ENCODE measurements at places on chromosomes 1 and 21.

- no peak for DNase-seq
Measured at GRCh38 chr1:21930080-21930571, 7.0 kb downstream of the HSPG2 start.

DNA sequence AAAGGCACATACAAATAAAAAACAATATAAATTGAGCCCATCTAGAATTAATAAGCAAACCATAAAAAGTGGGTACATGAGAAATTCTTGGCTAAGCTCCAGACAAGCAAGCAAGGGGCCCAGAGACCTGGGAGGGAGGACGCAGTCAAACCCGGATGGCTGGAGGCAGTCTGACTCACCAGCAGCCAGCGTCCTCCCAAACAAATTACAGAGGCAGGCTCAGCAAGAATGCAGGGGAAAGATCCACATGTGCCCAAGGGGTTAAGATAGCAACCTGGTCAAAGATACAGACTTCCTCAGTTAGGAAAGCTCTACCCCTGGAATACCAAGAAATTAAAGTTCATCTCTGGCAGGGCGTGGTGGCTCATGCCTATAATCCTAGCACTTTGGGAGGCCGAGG is 7.4 kb upstream of the TIAM1 start:
- no peak for DNase-seq

GRCh38 chr1:237998581-237998980 is 107.9 kb upstream of the ZP4 start:
- no peak for DNase-seq

DNA sequence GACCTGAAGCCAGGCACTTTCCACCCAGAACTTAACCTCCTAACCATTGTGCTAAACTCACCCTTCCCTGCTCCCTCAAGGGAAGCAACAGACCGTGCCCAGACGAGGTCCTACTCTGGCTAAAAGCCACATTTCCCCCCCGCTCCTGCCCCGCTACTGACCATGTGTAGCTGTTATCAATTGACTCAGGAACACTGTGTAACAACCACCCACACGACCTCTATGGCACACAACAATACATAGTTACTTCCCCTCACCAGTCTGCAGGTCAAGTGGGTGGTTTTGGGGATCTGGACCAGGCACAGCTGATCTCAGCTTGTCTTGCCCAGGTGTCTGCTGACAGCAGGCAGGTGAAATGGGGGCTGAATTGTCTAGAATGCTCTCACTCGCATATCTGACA is 40.1 kb downstream of the CAMK2N1 start:
- no peak for DNase-seq

DNA sequence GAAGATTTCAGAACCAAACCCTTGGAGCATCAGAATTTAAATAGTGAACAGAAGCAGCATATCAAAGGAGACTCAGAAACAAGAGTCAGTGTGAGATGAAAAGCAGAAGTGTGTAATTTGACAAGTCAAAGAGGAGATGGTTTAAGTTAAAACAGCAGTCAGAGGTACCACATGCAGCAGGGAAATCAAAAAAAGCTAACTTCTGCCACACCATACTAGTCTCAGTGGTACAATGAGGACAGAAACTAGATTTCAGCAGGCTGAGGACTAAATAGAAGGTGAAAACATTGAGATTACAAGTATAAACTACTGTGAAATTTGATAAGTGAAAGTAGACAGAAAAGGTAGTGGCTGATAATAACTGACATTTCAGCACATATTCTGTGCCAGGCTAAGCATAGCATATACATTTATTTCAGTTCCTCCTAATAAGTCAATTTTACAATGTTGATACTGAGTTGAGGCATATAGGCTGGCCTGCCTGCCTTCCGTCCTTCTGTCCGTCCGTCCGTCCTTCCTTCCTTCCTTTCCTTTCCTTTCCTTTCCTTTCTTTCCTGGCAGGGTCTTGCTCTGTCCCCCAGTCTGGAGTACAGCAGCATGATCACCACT is 12.6 kb downstream of the SUCO start:
- no peak for DNase-seq

DNA sequence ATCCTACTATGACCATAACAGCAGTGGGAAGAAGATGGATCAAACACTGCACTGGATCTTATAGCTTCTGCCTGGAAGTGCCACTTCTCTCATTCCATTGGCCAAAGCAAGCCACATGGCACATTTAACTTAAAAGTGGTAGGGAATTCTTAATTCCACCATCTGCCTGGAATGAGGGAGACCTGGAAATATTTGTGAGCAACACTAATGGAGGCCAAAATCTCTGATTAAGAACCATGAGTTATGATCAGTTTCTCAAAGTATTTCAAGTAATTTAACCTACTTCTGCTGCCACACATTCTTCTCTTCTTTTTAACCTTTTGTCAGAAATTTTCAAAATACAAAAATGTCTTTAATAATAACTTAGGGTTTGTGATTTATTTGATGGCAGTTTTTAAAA is 154.0 kb upstream of the C1orf87 start:
- no peak for DNase-seq

DNA sequence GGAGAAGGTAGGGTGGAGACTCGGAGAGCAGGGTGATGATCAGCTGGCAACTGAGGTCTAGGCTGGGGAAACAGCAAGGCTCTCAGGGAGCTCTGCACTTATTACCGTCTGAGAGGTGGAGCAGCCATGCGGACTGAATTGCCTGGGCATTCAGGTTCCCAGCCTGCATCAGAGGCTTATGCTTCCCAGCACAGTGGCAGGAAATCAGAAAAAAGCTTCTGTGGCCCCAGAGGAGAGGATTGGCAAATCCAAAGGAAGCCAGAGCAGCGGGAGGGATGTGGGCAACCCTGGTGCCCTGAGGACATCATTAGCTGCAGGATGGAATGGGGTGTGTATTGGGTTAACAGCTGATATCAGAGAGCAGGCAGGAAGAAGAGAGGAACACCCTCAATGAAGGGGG is 374.1 kb upstream of the POU3F1 start:
- DNase-seq, result no peak

- no peak for DNase-seq
Measured at GRCh38 chr21:46545363-46545762, 59.5 kb downstream of the S100B start.

GRCh38 chr1:168653567-168653966 is 75.4 kb downstream of the DPT start:
- DNase-seq, result no peak

GRCh38 chr1:152137215-152137614 is 21.8 kb downstream of the RPTN start:
- DNase-seq, result no peak

DNA sequence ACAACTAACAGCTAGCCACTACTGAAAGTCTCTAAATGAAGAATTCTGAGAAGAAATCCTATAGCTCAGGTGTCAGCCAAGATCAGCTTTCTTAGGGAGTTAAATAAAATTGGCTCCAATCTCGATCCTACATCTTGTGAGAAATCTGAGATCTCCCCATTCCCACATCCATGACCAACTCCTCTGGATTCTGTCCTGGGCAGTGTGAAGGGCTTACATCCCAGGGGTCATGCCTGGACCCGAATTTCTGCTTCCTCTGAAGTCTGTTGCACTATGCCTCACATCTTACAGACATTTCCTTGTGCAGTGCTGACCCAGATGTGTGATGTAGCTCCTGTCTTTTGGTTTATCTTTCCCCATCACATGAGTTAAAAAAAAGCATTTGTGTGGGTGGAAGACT is 4.8 kb upstream of the TNN start:
- no peak for DNase-seq

DNA sequence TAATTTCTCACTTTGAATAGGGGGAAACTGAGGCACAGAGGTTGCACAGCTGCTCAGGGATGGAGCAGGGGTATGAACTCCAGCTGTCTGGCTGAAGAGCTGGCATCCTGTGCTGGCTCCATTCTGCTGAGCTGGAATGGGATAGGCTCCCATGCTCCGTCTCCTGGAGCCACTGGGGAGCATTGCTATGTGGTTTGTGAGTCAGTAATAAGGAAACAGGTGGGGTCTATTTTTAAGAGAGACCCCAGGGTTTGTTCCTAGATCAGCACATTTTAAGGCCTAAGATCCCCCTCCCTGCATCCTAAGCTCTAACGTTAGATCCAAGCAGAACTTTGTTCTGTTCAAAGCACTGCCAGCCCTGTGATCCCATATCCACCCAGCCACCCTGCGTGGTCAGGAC is 72.2 kb downstream of the LACTBL1 start:
- DNase-seq, result no peak

GRCh38 chr1:177340601-177341067 is 169.9 kb downstream of the BRINP2 start:
- no peak for DNase-seq

- no peak for DNase-seq
Measured at GRCh38 chr1:200925831-200926230, 31.1 kb downstream of the INAVA start.

- no peak for DNase-seq
Measured at GRCh38 chr1:47763591-47764171, 233.5 kb downstream of the TRABD2B start.

DNA sequence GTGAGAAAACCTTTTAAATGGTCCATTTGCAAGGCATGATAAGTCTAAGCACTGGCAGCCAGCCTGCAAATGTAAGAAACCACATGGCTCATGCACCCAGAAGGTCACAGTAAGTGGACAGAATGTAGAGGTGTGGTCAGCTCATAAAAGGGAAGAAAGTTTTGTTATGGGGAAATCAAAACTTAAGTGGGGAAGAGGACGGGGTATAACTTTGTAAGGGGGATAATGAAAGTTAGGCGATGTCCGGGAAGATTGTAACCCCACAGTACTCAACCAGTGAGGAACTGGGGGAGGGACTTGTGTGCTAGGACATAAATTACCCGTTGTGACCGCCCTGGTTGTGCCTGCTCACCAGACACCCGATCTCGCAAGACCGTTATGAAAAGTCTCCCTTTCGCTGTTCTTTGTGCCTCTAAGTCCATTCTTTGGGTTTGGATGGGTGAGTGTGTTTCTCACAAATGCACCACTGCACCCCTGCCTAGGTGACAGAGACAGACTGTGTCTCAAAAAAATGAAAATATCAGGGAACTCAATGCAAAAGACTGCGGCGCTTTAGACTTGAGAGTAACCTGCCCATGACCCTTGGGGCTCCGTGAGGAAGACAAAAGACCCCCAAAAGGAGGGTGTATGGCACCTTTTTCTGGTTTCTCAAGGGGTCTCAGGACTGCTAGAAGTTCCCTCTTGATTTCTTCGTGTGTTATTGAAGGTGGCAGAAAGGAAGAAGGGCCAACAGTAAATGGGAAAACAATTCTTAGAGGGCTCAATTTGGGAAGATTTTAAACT is 28.6 kb upstream of the ZNF496 start:
- no peak for DNase-seq

- DNase-seq, result no peak
Measured at GRCh38 chr1:171081314-171081753, 9.4 kb upstream of the FMO3 start.

GRCh38 chr1:71738256-71738655 is 544.1 kb downstream of the NEGR1 start:
- no peak for DNase-seq

- no peak for DNase-seq
Measured at GRCh38 chr1:97726386-97726785, 194.4 kb downstream of the DPYD start.

Data from stimulated activated CD4-positive, alpha-beta T cell treated with anti-CD3 and anti-CD28 coated beads, TNF-alpha, amount 100 ng/mL, for 4 hours (primary cell).